ENCODE measurements at places on chromosomes 3 and 15.

- no peak for DNase-seq
Measured at GRCh38 chr3:23435318-23435717, 232.2 kb downstream of the UBE2E2 start.

DNA sequence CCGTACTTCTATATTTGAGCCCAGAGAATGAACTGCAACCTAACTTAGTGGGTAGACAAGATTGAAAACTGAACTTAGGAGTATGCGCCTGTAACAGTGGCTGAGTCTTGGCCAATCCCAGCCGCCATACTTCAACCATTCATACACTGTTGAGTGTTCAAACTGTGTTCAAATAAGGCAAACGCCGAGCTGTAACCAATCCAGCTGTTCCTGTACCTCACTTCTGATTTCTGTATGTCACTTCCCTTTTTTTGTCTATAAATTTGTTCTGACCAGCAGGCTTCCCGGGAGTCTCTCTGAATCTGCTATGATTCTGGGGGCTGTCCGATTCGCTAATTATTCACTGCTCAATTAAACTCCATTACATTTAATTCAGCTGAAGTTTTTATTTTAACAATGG, 58.6 kb upstream of the TPM1 start:
- DNase-seq: no peak

DNA sequence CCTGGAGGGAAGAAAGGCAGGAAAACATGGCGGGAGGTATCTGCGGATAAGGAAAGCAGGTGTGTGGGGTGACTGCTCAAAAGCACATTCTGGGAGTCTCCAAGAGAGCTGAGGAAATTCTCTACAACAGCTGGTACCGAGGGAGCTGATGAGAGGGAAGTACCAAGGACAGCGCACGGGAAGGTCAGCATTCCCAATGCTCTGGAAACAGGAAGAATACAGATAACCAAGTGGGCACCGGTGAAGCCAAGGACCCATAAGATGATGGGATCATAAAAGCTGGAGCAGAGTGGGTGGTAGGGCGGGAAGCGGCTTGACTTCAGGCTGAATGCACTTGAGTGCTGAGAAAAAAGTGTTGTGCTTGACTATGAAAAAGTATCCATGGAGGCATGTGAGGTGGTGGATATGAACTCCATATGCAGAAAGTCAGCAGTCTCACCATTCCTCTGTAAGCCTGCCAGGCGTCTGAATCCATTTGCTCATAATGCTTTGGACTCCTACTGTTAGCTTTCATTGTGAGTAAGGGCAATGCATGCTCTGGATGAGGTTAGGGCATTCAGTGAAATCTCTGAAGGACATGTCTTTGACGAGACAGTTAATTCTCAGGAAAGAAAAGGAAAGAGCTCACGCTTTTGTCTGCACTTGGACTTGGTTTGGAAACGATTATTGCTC, 215.5 kb downstream of the NR1D2 start:
- DNase-seq: no peak

- DNase-seq: no peak
Measured at GRCh38 chr15:62979252-62979651, 63.3 kb upstream of the TPM1 start.

DNA sequence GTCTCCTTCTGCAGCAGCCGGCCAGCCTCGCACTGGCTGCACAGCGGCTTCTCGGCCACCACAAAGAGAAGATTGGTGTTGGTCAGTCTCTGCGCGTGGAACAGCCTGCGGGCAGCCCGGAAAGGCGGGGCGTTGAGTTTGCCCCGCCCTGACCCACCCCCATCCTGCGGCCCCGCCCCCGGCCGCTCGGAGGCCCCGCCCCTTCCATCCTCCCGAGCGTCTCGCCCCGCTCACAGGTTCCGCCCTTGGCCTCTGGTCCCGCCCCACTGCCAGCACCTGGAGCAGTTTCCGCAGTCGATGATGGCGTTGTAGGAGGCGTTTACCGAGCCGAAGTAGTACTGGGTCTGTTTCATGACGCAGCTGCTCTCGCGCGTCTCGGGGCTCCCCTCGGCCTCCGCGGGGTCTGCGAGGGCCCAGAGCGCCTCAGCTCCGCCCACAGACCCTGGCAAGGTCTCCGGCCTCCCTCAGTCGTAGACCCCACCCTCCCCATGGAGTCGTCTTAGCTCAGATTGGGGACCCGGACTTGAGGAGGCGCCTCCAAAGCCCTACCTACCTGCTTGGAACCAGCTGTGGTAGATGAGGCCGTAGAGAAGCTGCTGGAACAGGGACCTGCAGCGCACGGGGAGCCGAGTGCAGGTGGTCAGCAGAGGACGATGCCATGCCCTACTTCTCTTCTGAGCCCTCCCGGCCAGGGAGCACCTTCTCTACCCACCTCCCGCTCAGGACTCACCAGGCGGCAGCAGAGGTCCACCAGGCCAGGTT, 5.9 kb upstream of the TMEM115 start:
- DNase-seq: peak; percentile 92

DNA sequence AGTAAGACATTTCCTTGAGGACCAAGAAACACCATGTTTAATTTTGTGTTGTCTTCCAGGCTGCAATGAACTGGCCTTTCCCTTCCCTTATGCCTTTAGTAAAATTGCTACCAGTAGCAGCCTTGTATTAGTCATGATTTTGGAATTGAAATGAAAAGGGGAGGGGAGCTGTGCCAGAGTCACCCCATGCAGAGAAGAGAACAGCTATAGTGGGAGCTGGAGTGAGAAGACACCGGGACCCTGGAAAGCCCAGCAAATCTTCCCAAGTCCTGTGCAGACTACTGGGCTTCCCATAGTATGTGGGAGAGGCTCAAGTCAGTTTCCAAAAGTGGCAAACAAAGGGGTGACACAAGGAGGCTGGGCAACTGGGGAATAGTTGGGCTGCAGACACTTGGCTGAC, 178.5 kb downstream of the NR1D2 start:
- no peak for DNase-seq

DNA sequence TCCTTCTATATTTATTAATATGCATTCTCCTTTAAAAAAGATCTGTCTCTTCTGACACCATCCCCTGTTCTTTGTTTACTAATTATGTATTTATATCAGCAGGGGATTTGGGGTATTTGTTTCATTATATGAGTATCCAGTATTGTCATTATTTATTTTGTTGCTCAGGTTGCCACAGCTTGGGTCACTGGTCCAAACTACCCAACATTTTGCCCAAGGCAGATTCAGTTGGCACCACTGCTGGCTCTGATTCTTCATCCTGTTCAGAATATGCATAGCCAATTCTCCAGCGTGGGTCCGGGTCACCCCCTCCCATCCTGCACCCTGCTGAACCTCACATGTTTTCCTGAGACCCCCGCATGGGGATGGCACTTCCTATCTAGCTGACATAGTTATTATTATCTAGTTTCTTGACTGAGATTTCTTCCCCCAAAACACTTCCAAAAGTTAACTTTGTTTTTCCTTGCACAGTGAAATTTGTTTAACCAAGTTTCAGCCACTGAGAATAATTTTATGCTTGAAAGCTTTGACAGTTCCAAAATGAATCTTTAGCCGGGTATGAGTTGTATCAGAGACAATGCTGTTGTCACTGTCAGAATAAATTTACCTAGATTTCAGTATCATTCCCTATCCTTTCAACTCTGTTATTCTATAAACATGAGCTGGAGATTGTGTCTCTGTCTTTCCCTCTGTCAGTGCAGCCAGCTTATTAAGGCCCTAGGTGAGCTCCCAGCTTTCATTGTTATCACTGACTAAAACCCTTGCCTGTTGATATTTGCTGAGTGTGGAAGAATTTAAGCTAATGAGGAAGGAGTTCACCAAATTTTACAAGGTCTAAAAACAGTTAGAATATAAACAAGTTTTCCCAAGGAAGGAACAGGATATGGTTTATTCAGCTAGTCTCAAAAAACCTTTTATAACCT, 70.3 kb downstream of the TGFBR2 start:
- DNase-seq: no peak

GRCh38 chr15:27179789-27180188, 208.8 kb downstream of the GABRG3 start:
- DNase-seq: no peak

DNA sequence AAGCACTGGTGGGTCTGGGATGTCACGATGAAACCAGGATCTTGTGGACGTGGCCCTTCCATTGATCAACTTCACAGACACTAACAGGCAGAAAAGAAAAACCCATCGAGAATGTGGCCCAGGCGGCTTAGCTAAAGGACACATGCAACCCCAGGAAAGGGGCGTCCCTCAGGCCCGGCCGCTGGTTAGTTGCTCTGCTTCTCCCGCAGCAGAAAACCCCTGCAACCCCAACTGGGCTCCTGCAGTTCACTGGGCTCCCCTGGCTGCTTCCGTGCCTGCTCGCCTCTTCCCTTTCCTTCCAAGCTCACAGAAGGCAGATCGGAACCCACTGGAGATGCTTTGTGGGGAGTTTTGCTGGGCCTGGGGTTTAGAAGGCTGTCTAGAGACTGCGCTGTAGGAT, 1.1 kb downstream of the GASK1A start:
- no peak for DNase-seq

GRCh38 chr15:76376029-76376428, 39.5 kb downstream of the ISL2 start:
- no peak for DNase-seq

DNA sequence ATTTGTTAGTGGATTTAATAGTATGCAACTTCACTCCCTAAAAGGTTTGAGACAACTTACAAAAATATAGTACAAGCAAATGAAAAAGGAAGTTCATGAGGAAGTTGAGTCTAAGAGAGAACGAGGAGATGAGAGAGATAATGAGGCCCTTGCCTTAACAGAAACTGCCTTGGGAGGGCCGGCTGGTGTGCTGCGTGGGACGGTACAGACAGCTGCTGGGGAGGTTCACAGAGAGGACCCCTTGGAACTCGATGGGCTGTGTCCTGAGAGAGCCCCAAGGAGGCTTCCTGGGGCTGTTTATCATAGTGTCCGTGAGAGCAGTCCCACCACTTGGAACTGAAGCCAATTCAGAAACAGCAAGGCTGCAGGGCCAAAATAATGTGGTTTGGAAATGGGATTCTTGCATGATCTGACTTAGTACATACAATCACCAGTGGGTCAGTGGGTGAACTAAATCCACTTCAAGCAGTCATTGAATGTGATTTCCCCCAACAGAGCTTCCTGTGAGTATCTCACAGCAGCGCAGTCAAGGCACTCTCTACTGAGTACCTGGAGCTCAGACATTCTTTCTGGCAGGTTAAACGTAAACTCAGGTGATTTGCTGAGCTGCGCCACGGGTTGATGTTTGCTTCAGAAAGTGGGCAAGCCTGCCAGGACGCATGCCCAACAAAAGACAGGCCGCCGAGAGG, 90.8 kb downstream of the CRTC3 start:
- DNase-seq: no peak

DNA sequence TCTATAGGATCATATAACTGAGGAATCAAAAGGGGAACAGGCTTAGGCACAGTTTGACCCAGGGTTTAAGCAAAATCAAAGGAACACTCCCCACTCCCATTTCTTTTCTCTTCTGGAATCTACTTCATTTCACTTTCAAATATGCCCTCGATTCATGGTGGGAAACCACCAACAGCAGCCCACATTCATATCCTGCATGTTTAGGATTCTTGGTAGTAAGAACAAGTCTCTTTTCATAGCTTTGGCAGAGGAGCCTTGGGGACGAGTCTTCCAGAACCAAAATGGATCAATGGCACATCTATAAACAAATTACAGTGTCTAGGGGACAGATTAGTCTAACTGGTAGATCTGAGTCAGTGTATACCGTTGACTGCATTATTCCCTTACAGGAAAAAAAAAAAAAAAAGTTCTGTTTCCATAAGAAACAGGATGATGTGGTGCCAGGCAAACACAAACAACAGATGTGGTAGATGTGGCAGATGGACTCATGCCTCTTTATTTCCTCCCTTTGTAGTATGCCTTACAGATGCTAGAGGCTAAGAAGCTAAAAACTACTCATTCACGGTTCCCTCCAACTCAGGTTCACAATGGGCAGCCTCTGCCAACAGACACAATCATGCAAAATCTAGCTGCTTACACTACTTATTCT, 578.3 kb upstream of the ADAMTS9 start:
- no peak for DNase-seq

- DNase-seq: no peak
Measured at GRCh38 chr15:65263313-65263712, 23.4 kb downstream of the PARP16 start.

- no peak for DNase-seq
Measured at GRCh38 chr3:103002425-103003176, 567.8 kb downstream of the ZPLD1 start.

GRCh38 chr15:47750030-47750739, 32.9 kb downstream of the SEMA6D start:
- no peak for DNase-seq

- no peak for DNase-seq
Measured at GRCh38 chr3:57917601-57918000, 90.6 kb upstream of the FLNB start.

DNA sequence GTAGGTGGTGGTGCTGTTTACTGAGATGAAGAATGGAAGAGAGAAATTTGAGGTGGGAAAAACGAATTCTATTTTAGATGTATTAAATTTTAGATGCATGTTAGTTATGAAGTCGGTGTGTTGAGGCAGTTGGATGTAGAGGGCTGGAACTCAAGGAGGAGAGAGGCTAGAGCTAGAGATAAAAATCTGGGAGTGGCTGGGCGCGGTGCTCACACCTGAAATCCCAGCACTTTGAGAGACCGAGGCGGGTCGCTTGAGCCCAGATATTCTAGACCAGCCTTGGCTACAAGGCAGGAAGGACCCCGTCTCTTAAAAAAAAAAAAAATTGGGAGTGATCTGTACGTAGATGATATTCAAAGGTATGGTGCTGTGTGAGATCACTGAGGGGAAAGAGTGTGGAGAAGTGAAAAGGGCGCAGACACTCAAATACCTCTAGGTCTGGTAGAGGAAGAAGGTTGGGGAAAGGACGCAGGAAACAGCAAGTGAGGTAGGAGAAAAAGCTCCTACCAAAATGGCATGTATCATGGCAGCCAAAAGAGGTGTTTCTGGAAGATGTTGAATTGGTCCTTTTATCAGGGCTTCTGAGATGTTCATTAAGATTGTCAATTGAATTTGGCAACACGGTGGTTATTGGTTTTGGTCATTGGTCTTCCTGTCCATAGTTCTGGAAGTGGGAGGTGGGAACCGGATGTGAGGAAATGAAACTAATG, 1.8 kb downstream of the YEATS2 start:
- DNase-seq: no peak

DNA sequence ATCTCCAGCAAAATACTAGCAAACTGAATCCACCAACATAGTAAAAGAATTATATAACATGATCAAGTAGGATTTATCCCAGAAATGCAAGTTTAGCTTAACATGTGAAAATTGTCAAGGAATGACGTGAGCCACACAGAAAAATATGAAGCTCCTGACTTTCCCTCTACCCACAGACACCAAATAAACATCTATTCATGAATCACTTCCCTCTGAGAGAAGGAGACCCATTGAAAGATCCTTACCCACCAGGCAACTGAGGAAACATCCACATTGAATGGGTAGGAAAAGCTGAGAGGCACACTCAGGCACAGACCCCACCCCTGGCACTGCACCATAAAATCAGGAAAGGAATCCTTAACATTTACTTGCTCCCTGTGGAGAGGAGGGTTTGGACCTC, 102.2 kb upstream of the MANF start:
- DNase-seq: no peak

GRCh38 chr3:12392101-12392878, 92.0 kb upstream of the TSEN2 start:
- no peak for DNase-seq

GRCh38 chr3:61152071-61152470, 99.2 kb downstream of the FHIT start:
- no peak for DNase-seq

All from memory B cell (primary cell).